ENCODE measurements at places on chromosomes 1 and 21. TPM values are rescaled to one million over a fixed set of nuclear protein-coding genes. Genes with fewer than 3 reads are reported as not detected.

The MIXL1 gene
- total RNA-seq: 1.5 TPM

The OPTC gene
- total RNA-seq: not detected

The DDX20 gene
- total RNA-seq: 18.6 TPM

The PPIAL4G gene
- total RNA-seq: 0.14 TPM

The RGSL1 gene
- not detected for total RNA-seq

The ATAD3C gene
- 1.9 TPM for total RNA-seq

The ABCG1 gene
- 4.6 TPM for total RNA-seq

The ZNF697 gene
- total RNA-seq: 22.3 TPM

The SLC9C2 gene
- total RNA-seq: not detected

The CELA2A gene
- total RNA-seq: not detected

The CD52 gene
- total RNA-seq: 1.8 TPM

The SEC16B gene
- 0.67 TPM for total RNA-seq

- DNase-seq: no peak
Observed at GRCh38 chr1:188402986-188403385, 1574.2 kb downstream of the PLA2G4A start.

DNA sequence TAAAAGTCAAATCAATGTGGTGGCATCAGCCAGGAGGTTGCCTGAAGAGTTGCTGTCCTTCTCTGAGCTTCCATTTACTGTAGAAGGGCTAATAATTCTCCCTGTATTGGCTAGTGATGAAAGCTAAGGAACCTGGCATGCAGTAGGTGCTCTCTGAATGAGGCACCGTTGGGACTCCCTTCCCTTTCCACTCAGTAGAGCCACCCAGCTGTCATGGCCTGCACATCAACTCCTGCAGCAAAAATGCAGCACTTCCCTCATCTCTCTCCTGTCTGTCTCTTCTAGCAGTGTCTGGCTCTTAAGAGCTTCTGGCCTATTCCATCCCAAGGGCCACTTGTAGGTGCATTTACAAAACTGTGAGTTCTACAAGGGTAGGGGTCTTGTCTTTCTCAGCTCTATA lies 369.0 kb downstream of the MATN1 start:
- DNase-seq: no peak

DNA sequence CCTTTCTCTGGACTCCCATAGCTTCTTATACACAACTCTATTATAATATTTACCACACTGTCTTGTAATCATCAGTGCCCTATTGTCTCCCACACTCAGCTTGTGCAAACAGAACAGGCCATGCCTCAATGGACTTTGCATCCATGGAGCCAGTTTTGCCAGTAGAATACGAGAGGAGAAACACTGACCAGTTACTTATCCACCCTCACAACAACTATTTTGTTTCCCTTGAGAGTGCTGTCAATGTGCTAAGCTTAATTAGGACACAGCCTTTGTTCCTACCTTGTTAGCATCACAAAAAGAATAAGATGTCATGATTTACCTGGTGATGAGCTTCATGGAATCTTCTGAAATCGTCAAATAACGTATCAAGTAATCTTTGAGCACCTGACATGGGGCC lies 18.1 kb upstream of the LRRC52 start:
- DNase-seq: no peak

DNA sequence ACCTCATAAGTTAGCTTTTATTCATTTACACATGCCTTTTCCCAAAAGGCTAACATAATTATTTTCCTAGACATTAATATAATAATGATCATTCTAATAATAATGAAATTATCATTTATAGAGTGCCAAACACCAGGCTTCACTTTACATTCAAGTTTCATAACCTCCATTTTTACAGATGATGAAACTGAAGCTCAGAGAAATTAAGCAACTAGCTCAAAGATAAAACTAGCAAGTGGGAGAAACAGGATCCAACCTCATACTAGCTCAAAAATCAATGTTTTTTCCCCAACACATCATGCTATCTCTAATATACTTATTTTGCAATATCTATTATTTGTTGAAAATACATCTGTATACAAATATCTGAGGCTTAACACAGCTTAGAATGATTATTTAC lies 14.0 kb downstream of the LPGAT1 start:
- no peak for DNase-seq

DNA sequence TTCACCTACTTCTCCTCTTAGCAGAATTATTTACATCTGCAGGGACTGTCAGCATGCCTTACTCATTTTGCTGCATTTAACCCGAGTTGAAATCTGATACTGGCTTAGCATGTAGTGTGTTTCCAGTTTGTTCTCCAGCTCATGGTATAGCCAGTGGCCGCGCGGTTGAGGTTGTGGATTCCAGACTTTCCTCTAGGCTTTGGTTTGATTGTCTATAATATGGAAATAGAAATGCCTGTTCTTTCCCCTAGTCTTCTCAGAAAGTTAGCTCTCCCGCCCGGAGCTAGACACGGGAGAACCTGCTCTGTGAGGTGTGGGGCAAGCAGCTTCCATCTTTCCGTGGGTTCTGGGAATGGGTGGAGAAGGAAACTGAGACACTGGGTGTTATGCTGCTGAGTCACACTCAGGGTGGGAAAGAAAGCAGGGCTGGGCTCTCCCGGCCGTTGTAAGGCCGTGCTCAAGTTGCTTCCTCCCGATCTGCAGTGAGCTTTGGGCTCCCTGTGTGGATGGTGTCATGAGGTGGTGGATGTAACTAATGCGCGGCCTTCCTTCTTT lies 206.8 kb upstream of the TMEM51 start:
- DNase-seq: no peak

- no peak for DNase-seq
Observed at GRCh38 chr1:176628775-176629174, 165.8 kb downstream of the PAPPA2 start.

DNA sequence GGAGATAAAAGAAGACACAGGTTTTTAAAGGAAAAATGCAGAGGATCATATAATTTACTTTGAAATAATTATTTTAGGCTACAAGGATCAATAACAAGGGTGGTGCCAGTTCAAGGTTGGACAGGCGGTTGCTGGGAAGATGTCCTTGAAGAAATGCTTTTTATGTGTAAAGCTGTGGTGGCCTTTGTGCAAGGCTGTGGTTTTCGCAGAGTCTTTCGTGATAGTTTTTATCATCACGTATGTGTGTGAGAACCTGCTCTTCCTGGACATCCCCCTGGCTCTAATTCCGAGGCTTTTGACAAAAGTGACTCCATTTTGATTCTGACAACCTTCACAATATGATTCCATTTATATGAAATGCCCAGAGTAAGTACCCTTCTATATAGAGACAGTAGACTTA lies 85.8 kb upstream of the COG2 start:
- DNase-seq: no peak

DNA sequence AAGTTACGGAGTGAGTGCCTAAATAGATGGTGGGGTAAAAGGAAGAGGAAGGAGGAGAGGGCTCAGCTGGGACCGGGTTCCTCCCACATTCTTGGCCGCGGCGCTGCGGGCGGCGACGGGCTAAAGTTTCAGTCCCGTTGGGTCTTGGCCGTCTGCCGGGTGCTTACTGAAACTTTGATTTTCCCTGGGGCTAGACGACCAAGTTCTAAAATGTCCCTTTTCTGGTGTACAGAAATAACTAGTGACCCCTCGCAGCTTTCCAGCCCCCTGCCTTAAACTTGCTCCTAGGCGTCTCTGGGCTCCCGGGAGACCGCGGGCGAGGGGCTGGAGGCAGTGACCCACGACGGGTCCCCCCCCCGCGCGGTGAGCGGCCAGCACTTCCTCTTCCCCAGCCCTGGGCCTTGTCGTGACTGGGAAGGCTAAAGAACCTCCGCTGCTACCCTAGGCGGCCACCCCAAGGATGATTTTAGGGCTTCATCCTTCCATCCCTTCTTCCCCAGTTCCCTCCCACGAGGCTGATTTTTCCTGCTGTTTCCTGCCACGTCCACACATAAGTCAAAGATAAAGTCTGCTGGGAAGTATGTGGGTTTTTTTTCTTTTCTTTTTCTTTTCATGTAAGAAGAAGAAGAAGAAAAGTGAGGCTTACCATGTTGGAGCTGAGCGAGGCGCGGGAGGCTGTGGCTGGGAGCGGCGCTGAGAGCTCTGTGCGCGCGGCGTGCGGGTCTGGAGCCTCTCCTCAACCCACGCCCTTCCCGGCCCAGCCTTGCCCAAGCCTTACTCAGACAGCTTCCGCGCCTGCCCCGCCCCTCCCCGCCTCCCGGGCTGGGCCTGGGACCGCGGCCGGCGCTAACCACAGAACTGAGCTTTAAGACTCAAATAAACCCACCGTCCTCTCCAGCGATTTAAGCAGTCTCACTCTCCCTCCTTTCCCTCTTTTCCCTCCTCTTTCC lies at the start of gene S100A11:
TSS of gene S100A11 (minus strand) at position 738 of the 950 bp plus-strand sequence. CDS start at position 649, 89 bp downstream.
- DNase-seq: peak; percentile 53

- DNase-seq: no peak
Observed at GRCh38 chr1:245180496-245181157, 25.8 kb downstream of the KIF26B start.

GRCh38 chr1:230395932-230396331 lies 30.2 kb downstream of the PGBD5 start:
- DNase-seq: no peak

DNA sequence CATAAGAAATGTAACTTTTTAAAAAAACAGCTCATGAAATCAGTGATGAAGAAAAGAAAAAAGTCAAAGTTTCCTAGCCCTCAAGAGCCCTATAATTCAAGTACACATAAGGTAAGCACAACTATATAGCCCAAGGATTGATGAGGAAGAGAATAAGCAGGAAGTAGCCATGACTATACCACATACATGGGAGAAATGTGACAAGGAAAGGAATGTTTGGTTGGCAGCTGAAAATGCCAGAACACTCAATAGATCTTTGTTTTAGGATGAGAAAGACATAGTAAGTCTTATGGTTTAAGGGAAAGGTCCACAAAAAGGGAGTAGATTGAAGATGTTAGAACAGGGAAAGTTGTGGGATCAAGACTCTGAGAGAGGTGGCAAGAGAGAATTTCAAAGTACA lies 5.7 kb downstream of the DOCK7 start:
- no peak for DNase-seq

GRCh38 chr1:160154790-160155189 lies 3.4 kb downstream of the ATP1A4 start:
- no peak for DNase-seq

DNA sequence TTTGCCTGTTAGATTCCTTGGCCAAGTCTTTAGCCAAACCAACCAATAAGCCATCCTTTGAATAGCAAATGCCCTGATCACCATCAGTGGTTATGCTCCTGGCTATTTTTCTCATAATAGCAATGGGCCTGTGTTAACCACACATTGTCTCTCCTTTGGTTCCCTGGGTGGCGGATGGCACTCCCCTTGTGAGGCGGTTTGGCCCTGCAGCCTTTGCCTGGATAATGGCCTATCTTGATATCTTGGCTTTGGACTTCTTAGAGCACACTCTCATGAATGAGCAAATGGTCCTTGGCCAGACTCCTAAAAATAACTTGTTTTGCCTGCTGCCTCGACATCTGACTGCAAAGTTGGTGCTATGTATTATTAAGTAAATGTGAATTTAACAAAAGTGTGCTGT lies 22.4 kb upstream of the ZBTB18 start:
- no peak for DNase-seq

DNA sequence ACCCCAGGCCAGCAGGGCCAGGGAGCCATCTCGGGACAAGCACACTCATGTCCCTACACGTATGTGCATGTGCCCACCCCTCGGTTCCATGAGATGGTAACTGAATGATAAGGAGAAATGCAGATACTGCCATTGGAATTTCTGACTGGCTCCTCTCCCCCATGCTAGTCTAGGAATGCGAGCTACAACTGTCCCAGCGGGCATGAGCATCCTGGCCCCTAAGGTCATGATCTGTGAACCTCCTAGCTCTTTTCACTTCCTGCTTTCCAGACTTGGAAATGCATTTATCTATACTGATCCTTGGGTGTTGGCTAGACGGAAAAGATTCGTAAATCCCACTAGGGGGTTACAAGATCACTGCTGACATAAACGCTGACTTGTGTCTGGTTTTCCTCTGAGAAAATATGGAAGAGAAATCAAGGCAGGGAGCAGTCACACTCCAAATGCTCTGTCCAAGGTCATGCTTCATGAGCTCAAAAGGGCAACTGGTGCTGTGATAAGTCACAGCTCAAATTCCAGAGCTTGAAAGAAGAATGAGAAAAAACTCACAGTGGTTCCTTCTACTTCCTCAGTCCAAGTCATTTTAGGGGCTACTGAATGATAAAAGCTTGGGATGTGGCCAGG lies 49.8 kb downstream of the SLC45A1 start:
- DNase-seq: no peak

DNA sequence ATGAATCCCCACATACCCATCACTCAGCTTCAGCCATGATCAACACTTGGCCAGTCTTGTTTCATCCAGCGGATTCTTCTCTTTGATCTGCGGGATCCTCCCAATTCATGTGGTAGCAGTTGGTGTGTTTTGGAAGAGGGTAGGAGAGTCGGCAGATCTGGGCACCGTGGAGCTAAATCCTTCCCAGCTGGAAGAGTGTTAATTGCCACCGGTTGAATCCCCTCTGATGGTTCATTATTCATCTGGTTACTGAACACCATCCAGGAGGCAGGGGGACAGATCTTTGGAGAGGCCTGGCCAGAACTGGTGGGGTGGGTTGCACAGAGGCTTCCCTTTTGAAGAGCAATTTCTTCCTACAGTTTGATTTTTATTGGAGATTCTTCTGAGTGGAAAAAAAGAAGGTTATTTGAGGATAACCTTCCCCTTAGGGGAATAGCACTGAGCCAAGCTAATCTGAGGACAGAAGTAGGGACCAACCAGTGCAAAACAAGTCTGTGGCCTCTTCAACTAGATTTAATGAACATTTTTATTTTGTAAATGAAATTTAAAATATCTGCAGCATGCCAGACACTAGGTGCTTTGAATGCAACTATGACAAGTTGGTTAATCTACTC lies 8.1 kb downstream of the NFASC start:
- DNase-seq: no peak

- no peak for DNase-seq
Observed at GRCh38 chr1:201418461-201418860, 3.1 kb downstream of the TNNI1 start.

DNA sequence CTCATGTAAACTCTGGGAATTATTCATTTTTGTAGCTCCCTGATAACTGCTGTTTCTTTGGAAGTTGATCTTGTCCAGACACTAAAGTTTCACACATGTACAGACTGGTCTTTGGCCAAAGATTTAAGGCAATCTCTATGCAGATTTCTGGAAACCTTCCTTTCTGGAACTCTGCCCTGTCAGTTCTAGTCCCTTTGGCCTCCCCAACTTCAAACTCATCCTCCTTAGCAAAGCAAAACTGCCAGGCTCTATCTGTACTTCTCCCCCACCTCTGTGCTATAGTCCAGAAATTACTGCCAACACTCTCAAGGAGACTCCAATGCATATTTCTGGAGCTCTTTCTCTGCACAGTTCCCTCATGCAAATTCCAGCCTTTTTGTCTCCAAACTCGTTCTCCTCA lies 36.5 kb downstream of the C1orf198 start:
- DNase-seq: no peak

GRCh38 chr1:79595931-79596330 lies 589.4 kb upstream of the ADGRL4 start:
- DNase-seq: no peak
